ENCODE measurements at places on chromosomes 2 and 18.

- DNase-seq: no peak
Measured at GRCh38 chr2:105645938-105646773, 98.6 kb upstream of the NCK2 start.

DNA sequence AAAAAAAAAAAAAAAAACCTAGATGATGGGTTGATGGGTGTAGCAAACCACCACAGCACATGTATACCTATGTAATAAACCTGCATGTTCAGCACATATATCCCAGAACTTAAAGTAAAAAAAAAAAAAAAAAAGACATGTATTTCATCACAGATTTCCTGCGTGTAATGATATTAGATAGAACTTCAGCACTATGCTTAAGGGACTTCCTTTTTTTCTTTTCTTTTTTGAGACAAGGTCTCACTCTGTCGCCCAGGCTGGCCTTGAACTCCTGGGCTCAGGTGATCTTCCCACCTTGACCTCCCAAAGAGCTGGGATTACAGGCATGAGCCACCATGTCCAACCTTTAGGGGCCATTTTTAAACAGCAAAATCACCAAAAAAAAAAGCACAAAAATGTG, 42.0 kb downstream of the NEURL3 start:
- no peak for DNase-seq

GRCh38 chr2:168166902-168167510, 80.4 kb downstream of the STK39 start:
- DNase-seq: no peak

GRCh38 chr18:43587538-43588153, 310.4 kb upstream of the SYT4 start:
- peak; percentile 10 for DNase-seq

- DNase-seq: no peak
Measured at GRCh38 chr2:127527001-127527804, 914 bp upstream of the IWS1 start.

DNA sequence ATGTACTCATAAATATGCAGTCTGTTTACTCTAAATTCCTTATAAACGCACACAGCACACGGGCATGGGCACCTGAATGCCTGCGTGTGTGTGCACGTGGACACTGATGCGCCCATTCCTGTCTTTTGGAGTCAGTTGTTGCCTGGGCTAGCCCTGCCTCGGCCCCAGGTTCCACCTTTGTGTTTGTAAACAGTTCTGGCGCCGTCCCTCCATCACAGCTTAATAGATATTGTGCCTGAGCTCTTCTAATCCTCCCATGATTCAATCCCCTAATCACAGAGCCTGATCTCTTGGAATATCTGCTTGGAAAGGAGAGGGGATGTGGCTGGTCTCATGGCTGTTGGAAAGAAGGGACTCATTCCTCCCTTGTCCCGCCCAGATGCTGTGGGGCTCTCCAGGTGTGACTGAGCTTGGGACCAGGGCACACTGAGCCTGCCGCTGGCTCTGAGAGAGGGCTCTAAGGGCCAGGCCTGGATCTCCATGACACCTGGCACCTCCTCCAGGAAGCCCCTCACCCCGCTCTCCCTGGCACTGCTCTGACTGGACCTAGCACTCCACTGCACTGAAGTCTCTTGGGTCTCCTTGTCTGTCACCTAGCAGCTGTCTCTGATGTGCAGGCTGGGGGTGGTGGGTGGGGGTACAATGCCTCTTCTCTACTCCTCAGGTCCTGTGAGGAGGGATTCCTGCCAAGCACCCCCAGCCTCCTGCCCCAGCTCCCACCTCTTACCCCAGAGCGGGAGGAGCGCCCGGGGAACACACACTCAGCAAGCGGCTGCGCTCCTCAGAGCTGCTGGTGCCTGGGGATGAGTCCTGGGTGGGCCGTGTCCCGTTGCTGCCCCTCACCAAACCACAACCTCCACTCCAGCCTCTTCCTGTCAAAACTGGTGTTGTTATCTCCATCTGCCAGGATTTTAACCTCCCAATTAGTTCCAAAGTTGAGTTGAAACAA, 181.3 kb downstream of the INHBB start:
- no peak for DNase-seq

DNA sequence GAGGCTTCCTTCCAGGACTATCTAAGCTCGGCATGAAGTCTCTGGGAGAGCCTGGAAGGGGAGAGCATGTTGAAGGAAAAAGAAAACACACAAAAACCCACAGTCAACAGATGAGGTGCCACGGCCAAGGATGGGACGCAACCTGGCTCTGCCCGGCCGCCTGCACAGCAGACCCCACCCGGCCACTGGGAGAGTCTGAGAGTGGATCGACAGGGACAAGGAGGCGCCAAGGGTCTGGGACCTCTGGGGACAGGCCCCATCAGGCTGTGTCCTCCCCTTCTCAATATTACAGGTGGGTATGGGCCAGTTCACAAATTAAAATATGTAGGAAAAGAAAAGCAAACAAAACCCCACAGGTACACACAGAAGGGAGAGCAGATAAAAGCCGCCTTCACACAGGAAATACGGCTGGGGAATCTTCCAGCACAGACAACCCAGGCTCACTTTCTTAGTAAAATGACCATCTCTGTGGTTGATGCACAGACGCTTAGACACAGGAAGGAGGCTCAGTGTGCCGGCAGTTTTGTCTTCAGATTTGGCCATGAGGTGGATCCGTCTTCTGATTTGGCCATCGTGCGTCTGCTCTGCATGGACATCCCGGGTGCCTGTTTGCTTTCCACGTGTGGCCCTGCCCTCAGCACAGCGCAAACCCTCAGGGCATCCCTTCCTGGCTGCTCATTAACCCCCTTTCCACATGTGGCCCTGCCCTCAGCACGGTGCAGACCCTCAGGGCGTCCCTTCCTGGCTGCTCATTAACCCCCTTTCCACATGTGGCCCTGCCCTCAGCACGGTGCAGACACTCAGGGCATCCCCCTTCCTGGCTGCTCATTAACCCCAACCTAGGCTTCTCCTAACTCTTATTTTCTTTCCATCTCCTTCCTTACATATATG, 138.4 kb downstream of the EIPR1 start:
- no peak for DNase-seq

GRCh38 chr18:63003899-63004298, 288.6 kb downstream of the PHLPP1 start:
- no peak for DNase-seq

DNA sequence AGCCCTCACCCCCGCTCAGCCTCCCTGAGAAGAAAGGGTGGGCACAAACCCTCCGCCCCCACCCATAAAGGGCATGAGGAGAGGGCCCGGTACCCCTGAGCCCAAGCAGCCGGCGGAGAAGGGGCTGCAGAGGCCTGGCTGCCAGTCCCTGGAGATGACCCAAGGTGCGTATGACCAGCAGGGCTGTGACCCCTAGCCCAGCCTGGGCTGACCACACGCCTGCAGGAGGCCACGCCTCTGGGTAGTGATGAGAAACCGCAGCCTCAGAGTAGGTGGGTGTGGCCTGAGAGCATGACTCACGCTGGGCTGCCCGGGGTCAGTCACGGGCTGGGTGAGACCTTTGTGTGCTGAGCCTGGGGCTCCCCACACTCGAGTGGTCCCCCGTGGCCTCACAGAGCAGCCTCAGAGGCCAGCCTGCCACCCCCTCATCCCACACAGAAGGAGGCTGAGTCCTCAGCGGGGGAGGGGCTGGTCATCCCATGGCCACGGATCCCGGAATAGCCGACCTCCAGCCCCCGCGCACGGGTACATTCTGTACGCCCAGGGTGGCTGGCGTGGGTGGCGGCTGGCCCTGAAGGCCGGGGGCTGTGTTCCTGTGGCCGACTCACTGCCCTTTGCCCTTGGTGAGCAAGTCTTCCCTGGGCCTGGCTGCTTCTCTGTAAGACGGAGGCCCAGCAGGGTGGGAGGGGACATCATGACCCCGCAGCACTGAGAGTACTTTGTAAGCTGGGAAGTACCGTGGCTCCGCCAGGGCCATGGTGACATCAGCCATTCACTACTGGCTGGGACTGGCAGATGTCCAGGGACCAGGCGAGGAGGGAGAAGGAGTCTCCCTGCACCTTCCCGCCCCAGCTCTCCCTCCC, 110.8 kb upstream of the OTOS start:
- no peak for DNase-seq

Measured in fibroblast of skin of left biceps (primary cell).